ENCODE measurements at places on chromosomes 16 and 17.

GRCh38 chr16:57013902-57014301 is 24.5 kb downstream of the NLRC5 start:
- no peak for DNase-seq

DNA sequence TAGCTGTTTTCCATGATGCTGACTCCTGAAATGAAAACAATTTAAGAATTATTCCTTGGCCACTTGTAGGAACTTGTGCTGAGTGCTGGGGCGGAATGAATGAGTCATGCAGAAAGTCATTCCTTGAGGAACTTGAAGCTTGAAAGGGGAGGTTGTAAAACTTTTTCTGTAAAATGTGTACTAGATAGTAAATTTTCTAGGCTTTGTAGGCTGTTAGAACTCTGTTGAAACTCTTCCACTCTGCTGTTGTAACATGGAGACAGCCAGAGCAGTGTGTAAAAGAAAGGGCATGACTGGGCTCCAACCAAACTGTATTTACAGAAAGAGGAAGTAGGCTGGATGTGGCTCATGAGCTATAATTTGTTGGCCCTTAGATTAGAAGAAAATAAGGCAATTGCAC is 46.1 kb downstream of the ABCA8 start:
- DNase-seq = peak; percentile 12

- no peak for DNase-seq
Measured at GRCh38 chr16:86025706-86026105, 126.7 kb downstream of the IRF8 start.

DNA sequence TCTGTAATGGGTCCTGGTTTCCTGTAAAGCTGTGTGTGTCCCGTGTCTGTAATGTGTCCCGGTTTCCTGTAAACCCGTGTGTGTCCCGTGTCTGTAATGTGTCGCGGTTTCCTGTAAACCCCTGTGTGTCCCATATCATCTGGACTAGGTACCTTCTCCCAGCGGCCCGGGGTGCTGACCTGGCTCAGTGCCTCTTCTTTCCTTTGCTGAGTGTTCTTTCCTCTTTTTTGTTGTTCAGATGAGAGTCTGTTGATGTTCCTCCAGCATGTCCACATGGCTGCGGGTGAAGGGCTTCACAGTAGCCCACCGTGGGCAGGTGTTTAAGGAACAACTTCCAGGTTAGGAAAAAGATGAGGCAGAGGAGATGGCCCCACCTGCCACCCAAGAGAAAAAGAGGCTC is 46.6 kb upstream of the GNG13 start:
- no peak for DNase-seq

GRCh38 chr16:77869997-77870813 is 81.8 kb downstream of the VAT1L start:
- no peak for DNase-seq

GRCh38 chr17:8831234-8831849 is 32.2 kb upstream of the MFSD6L start:
- no peak for DNase-seq

DNA sequence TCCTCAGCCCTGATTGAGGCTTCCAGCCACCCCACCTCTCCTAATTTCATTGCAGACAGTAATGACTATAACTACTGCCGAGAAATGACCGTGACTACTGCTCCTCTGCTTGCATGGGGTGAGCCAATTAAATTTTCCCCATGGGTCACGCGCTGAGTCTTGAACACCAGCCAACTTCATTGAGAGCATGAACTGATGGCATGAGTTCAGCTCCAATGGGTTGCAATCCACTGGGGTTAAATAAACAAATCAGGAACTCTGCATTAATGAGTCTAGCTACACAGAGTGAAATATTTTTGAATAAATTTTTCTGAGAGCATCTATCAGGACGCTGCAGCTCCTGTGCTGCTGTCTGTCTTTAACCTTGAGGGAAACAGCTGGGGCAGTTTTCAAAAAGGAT is 61.6 kb upstream of the CLEC3A start:
- DNase-seq = no peak
